ENCODE measurements at places on chromosomes 11 and 22. TPM values are rescaled to one million over a fixed set of nuclear protein-coding genes. Genes with fewer than 3 reads are reported as not detected.

DNA sequence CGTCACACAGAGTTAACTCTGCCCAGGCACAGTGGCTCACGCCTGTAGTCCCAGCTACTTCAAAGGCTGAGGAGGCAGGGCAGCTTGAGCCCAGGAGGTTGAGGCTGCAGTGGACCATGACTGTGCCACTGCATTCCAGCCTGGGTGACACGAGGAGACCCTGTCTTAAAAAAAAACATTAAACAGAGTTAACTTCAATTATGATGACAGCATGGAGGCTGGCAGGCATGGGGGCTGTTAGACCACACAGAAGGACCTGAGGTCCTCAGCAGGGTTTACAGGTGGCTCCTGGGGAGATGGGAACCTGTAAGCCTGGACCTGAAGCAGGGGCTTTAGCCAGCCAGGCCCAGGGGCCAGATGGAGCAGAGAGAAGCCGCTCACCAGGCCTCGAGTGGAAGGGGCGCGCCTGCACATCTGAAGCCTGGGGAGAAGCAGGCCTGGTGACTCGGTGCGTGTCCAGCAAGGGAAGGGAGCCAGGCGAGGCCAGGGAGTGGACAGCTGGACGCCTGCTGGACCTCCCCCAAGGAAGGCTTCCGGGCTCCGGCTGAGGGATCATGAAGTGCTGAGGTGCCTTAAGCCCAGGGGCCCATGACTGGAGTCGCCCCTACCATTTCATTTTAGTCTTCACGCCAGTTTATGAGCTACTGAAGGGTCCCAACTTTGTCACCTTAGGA, 25.3 kb downstream of the RPUSD4 start:
- no peaks in the 10 kb centered on the region for H3K27me3 ChIP-seq
- H3K36me3 ChIP-seq = no peaks in the 10 kb centered on the region
- no peak for DNase-seq
- no peak overlapping the region for H3K4me3 ChIP-seq
- no peaks in the 10 kb centered on the region for H3K4me1 ChIP-seq
- no peak overlapping the region for H3K27ac ChIP-seq

The SLC22A6 gene
- not detected for total RNA-seq

GRCh38 chr11:57458410-57459163, 1.7 kb upstream of the RTN4RL2 start:
- H3K27ac ChIP-seq = no peak overlapping the region
- H3K36me3 ChIP-seq = no peaks in the 10 kb centered on the region
- peaks cover 19% of the 10 kb centered on the region for H3K27me3 ChIP-seq
- no peak for DNase-seq

The SCGB1D2 gene
- total RNA-seq = not detected

- H3K4me1 ChIP-seq = no peaks in the 10 kb centered on the region
- no peak overlapping the region for H3K27ac ChIP-seq
- H3K36me3 ChIP-seq = no peaks in the 10 kb centered on the region
- H3K4me3 ChIP-seq = no peak overlapping the region
- no peaks in the 10 kb centered on the region for H3K27me3 ChIP-seq
Measured at GRCh38 chr11:126436209-126436755, 80.8 kb downstream of the ST3GAL4 start.

DNA sequence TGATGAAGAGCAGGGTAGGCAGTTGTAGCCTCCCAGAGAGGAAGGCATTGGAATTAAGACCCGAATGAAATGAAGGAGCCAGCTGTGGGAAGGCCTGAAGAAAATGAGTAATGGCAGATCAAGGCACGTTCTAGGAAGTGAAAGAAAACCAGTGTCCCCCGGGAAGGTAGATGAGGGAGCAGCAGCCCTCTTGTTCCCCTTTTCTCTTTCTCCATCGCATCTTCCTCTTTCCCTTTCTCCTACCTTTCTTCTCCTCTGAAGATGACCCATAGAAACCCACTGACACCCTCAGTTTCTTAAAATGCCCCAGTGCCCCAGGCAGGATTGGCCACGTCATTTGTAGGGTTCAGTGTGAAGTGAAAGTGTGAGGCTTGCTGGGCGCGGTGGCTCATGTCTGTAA, 172.6 kb upstream of the SEZ6L start:
- H3K4me3 ChIP-seq = no peak overlapping the region
- H3K4me1 ChIP-seq = no peaks in the 10 kb centered on the region
- H3K36me3 ChIP-seq = no peaks in the 10 kb centered on the region
- H3K27me3 ChIP-seq = no peaks in the 10 kb centered on the region

The CD3D gene
- total RNA-seq = not detected

DNA sequence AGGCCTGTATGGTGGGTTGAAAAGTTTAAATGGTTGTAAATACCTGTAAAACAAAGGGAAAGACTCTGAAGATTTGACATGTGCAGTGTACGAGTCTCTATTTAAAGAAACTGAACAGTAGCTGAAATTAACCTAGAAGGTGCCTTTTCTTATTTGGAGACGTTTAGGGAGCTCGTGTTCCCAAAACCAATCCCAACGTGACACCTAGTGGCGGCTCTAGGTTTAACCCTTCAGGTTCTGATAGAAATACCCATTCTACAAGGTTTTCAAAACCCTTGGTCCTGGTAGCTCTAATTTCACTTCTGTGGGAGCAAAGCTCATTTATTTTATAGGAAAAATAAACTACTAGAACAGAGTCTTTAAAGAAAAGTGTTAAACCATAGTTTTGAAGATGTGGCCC, 258.3 kb downstream of the LRRC4C start:
- H3K4me3 ChIP-seq = no peak overlapping the region
- DNase-seq = no peak
- no peaks in the 10 kb centered on the region for H3K4me1 ChIP-seq
- no peak overlapping the region for H3K27ac ChIP-seq
- no peaks in the 10 kb centered on the region for H3K27me3 ChIP-seq
- H3K36me3 ChIP-seq = no peaks in the 10 kb centered on the region

DNA sequence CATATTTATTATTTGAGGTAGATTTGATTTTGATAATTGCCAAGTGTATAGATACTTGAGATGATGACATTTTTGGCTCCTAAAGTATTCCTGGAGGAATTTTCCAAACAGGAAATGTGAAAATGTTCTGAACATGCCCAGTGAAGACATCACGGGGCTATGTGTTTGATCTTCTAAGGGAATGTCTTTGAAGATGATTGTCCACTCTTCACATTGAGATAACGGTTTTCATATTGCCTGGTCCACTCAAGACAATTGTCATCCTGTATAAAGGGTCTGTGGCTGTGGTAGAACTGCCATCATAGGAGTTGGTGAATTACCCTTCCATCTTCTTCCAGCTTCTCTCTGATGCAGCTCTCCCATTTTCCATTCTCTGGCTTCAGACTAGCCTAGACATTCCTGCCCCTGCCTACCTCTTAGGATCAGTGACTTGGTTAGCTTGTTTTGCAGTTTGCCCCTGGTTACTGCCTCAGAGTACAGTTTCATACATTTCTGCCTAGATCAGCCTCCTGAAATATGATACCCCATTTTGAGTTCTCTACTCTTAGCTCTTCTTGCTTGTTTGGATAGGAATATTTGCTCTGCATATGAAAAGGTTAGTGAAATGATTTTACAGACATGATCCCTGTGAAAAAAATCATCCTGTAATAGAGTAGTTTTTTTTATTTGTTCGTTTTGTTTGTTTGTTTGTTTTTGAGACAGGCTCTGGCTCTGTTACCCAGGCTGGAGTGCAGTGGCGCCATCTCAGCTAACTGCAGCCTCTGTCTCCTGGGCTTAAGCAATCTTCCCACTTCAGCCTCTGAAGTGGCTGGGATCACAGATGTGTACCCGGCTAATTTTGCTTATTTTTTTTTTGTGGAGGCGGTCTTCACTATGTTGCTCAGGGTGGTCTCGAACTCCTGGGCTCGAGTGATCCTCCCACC, 111.4 kb upstream of the SORL1-AS1 start:
- no peaks in the 10 kb centered on the region for H3K27me3 ChIP-seq
- no peaks in the 10 kb centered on the region for H3K36me3 ChIP-seq
- no peak overlapping the region for H3K27ac ChIP-seq
